ENCODE measurements at places on chromosomes 2 and 18.

GRCh38 chr18:45826084-45826483, 609 bp downstream of the SIGLEC15 start:
- no peak for DNase-seq

DNA sequence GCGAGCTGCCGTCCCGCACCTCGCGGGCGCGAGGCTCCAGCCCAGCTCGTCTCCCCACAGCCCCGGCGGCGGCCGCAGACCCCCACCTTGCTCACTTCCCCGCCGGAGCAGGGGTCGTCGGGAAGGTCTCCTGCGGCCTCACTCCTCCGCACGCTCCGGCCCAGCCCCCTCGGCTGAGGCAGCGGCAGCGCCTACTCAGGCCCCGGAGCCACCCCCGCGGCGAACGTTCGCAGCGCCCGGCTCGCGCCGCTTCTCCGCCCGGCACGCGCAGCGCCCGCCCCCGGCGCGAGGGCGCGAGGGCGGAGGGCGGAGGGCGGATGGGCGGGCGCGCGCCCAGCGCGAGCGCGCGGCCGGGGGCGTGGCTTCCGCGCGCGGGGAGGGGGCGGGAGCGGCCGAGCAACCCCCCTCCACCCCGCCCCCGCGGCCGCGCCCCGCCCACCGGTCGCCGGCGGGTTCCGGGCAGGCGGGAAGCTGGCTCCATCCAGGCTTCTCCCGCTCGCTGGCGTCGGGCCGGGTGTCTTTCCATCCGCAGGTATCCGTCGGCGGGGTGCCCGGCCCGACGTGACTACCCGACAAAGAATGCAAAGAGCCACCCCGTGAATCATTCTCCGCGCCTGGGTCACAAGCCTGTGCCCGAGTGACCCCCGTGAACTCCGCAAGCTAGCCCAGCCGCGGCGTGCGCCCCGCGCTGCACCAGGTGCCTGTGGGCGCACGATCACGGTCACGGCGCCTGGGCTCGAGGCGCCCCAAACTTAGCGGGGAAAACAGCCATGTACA, at the start of gene DTNB:
Gene DTNB, minus strand, starts transcription at position 278 of the 777 bp plus-strand sequence. CDS start 20,917 bp downstream, outside the sequence.
- DNase-seq, result peak; percentile 69

- DNase-seq, result no peak
These were observed 6.8 kb upstream of the HS1BP3 start for GRCh38 chr2:20657522-20658235.

DNA sequence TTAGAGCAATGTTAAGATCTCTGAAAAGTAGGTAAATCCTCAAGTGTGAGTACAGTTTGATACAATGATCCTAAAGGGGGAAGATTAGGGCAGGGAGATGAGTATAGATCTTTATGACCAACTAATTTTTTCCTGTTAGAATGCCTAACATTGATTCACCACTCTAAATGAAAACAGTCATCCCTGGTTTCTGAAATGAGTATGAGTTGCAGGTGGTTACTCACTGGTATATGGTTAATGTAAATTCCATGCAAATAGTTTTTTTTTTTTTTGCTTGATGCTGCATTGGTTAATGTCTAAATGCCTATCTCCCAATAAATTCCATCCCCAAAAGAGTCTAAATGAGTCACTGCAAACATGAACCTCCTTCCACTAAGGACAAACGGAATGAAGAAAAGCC, 55.0 kb upstream of the SERPINB2 start:
- no peak for DNase-seq

GRCh38 chr18:61852496-61852895, 40.3 kb downstream of the RNF152 start:
- DNase-seq, result no peak

DNA sequence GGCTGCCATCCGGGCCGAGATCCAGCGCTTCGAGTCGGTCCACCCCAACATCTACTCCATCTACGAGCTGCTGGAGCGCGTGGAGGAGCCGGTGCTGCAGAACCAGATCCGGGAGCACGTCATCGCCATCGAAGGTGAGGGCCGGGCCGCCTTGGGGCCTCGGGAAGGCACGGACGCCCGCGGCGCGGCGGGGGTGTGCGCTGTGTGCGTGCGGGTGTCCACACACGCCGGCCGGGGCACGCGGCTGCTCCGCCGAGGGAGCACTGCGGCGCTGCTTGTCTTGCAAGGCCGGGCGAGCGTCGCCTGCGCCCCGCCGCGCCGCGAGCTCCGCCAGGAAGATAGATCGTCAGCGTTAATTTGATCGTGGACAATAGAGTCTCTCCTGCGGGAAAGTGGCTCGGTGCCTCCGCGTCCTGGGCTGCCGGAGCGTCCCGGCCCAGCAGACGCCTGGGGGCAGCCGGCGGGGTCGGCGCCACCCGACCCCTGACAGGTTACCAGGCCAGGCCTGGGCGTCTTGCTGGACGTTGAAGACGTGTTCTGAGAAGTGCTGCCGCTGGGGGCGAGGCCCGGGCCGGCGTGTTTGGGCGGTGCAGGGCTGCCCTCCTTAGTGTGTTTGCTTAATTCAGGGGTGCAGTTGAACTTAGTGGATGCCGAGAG, 1.0 kb downstream of the AGAP1 start:
- no peak for DNase-seq

DNA sequence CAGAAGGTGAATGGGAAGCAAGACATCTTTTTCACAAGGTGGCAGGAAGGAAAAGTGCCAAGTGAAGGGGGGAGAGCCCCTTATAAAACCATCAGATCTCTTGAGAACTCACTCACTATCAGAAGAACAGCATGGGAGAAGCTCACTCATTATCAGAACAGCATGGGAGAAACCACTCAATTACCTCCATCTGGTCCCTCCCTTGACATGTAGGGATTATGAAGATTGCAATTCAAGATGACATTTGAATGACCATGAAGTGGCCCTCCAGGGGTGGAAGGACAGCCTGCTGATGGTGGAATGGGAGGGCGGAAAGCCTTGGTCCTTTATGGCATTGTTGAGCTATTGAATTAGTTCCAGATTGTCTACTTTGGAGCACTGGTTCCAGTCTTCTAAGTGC, 413.0 kb upstream of the MEX3C start:
- no peak for DNase-seq

DNA sequence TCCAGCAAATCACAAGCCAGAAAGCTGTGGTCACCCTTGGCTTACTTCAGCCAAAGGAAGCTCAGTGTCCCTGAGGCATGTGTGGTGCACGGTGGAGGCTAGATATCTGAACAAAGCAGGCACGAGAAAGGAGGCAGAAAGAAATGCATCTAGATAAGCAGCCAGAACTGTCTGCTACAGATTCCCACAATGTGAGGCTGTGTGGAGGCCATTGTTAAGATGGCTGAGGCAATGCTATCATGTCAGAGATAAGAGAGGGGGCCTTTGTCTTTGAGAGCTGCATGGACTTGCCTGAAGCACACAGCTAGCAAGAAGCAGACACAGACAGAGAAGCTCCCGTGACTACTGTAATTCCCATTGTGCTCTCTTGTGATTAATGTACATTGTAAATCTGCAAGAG, 110.5 kb upstream of the LYPD6 start:
- DNase-seq, result no peak

- DNase-seq, result no peak
These were observed 64.0 kb upstream of the ZEB2 start for GRCh38 chr2:144583741-144584453.

GRCh38 chr2:222609381-222609780, 46.5 kb downstream of the FARSB start:
- DNase-seq, result no peak

DNA sequence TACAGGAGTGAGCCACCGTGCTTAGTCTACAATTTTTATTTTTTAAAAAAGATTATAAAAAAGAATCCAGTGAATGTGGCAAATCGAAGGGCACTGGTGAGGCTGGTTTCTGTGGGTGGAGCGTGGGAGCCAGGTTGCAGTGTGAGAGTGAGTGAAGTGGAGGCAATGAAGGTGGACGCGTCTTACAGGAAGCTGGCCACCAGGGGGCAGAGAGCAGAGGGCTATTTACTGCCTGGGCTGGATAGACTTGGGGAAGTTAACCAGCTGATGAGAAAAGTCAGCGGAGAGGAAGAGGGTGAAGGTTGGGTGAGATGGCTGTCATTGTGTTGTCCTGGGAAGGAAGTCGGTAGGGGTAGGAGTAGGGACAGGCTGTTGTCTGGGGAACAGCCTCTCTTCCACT, 6.8 kb downstream of the SCTR start:
- peak; percentile 39 for DNase-seq

DNA sequence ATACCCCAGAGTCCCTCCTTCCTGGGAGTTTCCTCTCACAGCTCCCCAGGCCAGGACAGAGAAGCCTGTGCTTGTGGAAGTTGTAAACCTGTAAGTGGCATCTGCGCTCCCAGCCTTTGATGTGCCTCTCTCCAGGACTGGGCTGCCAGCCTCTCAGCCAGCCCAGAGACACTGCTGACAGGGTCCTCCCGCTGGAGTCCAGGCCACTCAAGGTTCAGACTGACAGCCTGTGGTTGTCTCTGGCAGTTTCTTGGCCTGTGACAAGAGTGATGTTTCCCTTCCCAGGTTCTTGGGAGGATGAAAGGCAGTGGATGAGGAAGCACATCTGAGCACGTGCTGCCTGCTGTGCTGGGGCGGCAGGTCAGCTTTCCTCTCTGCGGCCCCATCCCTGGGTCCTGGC, 3.0 kb downstream of the SLC35F6 start:
- DNase-seq, result no peak

GRCh38 chr18:3179430-3180089, 40.2 kb downstream of the MYOM1 start:
- DNase-seq, result no peak

GRCh38 chr2:167265004-167265403, 376.7 kb downstream of the XIRP2 start:
- no peak for DNase-seq

DNA sequence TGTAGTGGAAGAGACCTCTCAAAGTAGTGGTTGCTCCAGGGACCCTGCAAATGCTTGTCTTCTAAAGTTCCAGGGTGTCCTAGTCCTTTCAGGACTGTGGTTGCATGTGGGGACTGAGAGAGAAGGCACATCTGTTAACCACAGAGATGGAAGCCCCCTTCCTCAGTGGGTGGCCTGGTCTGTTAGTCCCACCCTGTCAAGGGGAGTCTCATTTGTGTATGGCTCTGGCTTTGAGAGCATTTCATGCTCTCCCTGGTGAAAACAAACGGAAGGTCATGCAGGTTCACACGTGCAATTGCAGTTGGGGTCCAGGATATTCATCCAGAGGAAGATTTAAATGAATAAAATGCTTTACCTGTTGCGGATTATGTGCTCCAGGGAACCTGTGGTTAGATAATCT, 219.6 kb downstream of the PRKCE start:
- no peak for DNase-seq

GRCh38 chr2:173588931-173589369, 234.3 kb downstream of the CDCA7 start:
- no peak for DNase-seq

- no peak for DNase-seq
These were observed 73.6 kb downstream of the BOD1L2 start for GRCh38 chr18:57220480-57220879.

GRCh38 chr2:102336502-102336945, 19.1 kb upstream of the IL18R1 start:
- DNase-seq, result no peak

GRCh38 chr2:69510204-69510603, 73.0 kb upstream of the NFU1 start:
- DNase-seq, result no peak

GRCh38 chr2:171420728-171421563, 12.8 kb downstream of the METTL8 start:
- DNase-seq, result no peak

DNA sequence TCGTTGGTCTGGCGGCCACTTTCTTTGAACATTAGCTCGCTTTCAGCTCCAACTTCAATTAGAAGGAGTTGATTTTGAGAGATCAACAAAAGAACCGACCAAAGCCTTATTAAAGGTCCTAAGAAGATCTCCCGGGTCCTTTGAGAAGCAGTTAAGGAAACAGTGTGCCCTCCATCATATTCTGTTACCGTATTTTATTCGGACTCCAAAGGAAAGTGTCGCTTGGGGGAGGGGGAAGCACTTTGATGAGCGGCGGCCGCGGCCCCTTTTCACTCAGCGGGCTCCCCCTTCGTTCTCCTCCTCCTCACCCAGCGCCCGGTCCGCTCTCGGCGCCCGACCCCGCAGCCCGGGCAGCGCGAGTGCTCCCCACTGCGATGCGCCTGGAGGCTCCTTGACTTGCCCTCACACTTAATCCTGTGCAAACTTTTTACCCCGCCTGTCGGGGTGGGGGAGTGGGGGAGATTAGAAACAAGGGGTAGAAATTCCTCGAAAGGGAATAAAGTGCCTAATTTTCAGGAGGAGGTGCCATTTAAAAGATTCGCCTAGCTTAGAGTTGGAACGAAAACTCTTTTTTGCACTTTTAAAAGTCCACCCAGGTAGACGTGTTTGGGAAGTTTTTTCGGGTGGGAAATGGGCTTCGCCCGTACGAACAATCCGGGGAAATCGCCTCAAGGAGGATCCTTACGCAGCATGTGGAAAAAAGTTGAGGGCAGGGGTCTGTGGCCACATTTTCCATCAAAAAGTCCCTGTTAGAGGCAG, 1.2 kb upstream of the OTX1 start:
- no peak for DNase-seq

- no peak for DNase-seq
These were observed 100.1 kb downstream of the MRO start for GRCh38 chr18:50719471-50720324.

DNA sequence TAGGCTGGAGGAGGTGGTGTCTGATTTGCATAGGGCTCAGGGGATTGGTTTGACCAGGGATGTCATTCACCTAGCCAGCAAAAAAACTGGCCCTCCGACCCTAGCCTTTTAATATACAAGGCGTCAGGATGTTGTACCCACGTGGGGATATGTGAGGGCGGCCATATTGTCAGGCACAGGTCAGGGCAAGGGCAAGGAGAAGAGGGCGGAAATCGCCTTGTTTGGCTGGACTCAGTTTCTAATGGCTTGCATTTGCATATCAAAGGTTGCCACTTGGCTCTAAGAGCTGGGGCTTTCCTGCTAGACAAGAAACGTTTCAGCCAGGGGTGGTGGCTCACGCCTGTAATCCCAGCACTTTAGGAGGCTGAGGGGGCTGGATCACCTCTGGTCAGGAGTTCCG, 24.9 kb upstream of the PDCL3 start:
- DNase-seq, result no peak

DNA sequence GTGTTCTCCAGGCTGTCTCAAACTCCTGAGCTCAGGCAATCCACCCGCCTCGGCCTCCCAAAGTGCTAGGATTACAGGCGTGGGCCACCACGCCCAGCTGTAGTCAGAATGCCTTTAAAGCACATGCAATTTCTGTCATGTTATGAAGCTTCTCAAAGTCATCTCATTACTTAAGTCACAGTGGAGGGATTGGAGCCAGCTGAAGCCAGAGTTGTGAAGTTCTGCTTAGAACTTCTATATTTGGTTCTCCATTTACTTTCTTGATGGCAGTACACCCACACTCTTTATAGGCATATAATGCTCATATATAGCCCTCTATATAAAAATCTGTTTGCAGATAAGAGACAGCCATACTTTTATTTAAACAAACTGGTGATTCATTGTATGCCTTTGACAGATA, 68.8 kb upstream of the CWC22 start:
- no peak for DNase-seq

DNA sequence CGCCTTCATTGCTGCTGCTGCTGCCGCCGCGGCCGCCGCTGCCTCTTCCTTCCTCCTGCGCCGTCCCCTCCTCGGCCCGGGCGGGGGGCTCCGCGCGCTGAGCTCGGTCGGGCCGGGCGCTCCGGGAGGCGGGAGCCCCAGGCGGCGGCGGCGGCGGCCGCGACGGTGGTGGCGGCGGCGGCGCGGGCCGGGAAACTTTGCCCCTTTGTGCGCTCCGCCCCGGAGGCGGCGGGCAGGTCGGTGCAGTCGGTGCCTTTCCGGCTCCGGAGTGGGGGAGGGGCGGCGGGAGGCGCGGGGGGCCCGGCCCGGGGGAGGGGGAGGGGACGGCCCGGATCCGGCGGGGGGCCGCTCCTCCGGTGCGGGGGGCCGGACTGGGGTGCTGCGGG, 205 bp downstream of the TET3 start:
- no peak for DNase-seq

GRCh38 chr2:227576110-227576509, 22.6 kb upstream of the SCYGR2 start:
- DNase-seq, result no peak

Measured in stimulated activated CD4-positive, alpha-beta T cell treated with anti-CD3 and anti-CD28 coated beads, Interleukin-2, amount 100 ng/mL, for 48 hours (primary cell).